ENCODE measurements at places on chromosomes 1 and 21.

DNA sequence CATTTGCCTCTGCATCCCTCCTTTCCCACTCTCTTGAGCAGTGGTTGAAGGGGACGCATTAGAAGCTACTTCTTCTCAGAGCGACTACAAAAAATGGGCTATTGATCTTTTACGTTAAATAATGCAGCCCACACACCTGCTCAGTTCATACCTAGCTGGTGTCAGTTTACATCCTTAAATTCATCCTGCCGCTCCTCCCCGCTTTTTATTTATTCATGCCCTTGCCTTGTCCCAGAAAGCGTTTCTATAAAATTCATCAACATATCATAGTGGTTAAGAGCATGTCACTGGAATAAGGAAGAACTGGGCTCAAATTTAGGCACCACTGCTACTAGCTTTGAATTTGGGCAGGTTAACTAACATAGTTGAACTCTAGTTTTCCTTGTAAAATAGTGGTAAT, 66.0 kb upstream of the TINAGL1 start:
- no peak for DNase-seq

DNA sequence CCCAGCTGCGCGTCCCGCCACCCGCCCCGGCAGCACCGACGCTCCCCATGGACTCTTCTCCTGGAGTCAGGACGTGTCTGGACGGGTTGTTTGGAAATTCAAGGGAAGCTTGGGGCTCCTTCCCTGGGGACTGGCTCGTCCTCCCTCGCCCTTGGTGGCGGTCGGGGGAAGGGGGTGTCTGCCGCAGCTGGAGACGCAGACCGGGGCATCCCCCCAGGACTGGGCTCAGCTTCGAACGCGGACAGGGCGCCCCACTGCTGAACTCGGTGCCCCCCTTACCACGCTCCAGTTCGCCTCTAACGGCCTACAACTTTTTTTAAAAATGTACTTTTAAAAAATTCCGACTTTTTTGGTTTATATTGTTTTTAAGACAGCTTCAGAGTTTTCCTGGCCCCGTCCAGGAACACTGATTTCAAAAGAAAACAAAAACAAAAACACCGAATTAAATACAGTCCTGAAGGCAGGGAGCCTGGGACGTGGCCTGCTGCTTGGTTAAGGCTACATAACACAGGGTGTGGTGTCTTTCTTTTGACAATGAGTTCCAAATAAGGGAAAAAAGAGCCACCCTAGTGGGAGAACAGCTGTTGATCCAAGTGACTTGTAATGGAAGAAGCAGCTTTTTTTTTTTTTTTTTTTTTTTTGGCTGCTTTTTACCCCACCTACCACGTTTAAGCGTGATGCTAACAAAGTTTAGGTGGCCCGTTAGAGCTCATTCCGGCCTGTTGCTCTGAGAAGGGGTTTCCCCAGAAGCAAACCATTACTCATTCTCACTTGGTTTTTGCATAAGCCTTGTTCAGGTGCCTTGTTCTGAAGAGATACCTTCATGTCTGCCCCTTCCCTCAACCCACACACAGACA, 862 bp upstream of the DIPK1A start:
- peak; percentile 59 for DNase-seq

- peak; percentile 50 for DNase-seq
Observed at GRCh38 chr1:206005234-206005633, 2.0 kb upstream of the RAB7B start.

GRCh38 chr1:147897789-147898188, 4.8 kb upstream of the GJA8 start:
- DNase-seq, result no peak

- DNase-seq, result no peak
Observed at GRCh38 chr1:168116327-168116799, 20.4 kb downstream of the GPR161 start.

DNA sequence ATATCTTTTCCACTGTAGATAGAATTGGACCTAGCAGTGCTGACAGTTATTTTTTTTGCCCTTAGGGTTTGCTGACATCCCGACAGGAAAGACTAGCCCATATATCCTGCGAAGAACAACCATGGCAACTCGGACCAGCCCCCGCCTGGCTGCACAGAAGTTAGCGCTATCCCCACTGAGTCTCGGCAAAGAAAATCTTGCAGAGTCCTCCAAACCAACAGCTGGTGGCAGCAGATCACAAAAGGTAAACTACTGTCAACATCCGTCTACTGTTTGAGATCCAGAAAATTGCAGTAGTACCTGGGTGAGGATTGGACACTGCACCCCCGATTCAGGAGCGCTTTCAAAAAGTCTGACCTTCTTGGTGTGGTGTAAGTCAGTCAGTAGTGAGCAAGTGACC, 55.8 kb downstream of the CENPF start:
- no peak for DNase-seq

DNA sequence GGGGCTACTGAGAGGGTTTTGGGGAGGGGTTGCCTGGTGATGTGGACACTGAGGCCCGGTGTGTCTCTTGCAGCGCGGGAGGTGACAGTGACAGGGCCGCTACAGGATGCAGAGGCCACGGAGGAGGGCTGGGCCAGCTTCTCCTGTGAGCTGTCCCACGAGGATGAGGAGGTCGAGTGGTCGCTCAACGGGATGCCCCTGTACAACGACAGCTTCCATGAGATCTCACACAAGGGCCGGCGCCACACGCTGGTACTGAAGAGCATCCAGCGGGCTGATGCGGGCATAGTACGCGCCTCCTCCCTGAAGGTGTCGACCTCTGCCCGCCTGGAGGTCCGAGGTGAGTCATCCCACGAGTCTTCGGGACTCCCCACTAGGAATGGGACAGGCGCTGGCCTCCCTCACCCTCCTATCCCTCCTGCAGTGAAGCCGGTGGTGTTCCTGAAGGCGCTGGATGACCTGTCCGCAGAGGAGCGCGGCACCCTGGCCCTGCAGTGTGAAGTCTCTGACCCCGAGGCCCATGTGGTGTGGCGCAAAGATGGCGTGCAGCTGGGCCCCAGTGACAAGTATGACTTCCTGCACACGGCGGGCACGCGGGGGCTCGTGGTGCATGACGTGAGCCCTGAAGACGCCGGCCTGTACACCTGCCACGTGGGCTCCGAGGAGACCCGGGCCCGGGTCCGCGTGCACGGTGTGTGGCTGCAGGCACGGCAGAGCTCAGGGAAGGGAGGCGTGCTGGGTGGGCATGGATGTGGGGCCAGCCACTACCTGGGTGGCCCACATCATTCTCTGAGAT, 72.5 kb downstream of the OBSCN start:
- DNase-seq, result no peak

GRCh38 chr1:162710345-162710744, 78.1 kb downstream of the DDR2 start:
- DNase-seq, result no peak

- peak; percentile 59 for DNase-seq
Observed at GRCh38 chr1:183029591-183030000, 6.4 kb downstream of the LAMC1 start.

DNA sequence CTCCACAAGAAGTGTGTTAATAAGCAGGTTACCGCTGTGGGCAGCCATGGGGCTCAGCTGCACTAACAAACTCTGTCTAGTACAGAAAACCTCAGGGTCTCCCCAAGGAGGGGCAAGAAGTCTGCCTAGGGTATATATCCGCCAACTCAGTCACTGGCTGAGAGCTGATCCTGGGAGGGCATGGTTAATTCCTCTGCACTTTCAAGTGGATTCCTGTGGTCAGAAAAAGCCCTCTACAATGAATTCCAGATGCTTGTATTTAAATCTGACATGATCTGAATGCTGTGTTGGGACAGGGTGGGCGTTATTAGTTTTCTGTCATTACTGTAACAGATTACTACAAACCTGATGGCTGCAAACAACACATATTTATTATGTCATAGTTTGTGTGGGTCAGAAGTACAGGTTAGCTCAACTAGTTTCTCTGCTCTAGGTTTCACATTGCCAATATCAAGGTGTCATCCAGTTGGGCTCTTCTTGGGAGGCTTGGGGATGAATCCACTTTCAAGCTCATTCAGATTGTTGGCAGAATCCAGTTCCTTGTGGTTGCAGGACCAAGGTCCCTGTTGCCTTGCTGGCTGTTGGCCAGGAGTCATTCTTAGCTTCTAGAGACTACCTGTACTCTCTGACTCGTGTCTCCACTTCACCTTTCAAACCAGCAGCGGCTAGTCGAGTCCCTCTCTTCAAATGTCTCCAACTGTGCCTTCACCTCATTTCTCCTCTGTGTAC, 8.0 kb upstream of the SELE start:
- DNase-seq, result peak; percentile 27

DNA sequence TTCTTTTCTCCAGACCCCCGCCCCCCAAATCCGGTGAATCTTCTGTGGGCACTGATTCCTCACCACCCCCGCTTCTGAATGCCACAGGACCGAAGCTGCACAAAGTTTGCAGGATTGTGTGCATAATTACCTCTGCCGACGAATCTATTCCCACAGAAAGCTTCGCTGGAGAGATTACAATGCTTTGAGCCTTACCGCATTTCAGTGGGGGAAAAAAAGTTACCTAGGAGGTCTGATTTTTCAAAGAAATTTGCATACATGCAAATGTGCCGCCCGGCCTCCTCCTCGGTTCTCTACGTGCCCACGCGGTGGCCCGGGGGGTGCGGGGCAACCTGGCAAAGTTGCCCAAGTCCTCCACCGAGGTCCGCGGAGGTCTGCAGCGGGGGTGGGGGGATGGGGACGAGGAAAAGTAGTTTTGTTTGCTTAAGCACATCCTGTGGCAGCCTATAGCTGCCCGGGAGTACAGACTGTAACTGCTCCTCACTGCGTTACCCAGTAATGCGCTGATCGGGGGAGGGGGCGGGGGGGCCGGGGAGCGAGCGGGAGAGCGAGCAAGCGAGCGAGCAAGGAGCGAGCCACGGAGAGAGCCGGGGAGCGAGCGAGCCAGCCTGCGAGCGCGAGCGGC, 563 bp upstream of the NFIA start:
- DNase-seq, result peak; percentile 33

GRCh38 chr1:25369241-25369640, 31.1 kb downstream of the TMEM50A start:
- no peak for DNase-seq

GRCh38 chr1:248618878-248619277, 16.0 kb downstream of the OR2T11 start:
- DNase-seq, result peak; percentile 17

GRCh38 chr1:117959364-117959763, 29.8 kb downstream of the WDR3 start:
- DNase-seq, result no peak

GRCh38 chr1:220983877-220984635, 104.8 kb downstream of the HLX start:
- DNase-seq, result no peak

All from NCI-H226 (cell line).